ENCODE measurements at places on chromosomes 2 and 18.

DNA sequence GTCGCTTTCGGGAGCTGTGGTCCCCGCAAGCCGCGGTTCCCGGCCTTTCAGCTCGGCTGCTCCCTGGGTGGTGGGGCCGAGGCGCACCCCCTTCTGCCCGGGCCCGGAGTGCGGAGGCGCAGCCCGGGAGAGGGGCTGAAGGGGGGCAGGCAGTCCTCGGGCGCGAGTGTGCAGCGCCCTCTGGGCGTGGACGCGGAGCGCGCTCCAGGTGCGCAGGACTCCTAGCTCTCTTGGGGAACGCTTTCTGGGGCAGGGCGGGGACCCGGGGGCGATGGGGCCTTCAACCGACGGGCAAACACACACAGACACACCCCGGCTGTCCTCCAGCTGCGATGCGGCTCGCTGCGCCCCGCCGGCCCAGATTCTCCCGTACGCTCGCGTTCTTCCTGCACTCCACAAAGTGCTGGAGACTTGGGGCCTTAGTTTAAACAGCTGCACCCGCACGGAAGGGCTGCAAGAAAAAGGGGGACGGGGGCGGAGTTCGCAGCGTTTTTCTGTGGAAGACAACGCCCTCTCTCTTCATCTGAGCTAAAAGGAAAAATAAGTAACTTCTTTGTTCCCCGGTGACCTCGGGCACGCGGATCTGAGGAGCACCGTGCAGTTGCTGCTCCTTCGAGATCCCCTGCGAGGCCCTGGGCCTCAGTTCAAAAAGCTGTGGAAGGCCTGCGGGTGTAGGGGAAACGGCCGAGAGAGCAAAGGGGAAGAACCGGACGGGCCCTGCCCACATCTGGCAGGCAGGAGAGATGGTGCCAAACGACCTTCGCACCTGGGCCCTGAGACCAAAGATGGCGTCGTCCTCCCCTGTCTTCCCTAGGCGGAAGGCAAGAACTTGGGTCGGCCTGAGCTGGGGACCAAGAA, 593 bp upstream of the SDC1 start:
- DNase-seq: no peak

- DNase-seq: no peak
Observed at GRCh38 chr2:135151615-135152014, 99.5 kb downstream of the RAB3GAP1 start.

DNA sequence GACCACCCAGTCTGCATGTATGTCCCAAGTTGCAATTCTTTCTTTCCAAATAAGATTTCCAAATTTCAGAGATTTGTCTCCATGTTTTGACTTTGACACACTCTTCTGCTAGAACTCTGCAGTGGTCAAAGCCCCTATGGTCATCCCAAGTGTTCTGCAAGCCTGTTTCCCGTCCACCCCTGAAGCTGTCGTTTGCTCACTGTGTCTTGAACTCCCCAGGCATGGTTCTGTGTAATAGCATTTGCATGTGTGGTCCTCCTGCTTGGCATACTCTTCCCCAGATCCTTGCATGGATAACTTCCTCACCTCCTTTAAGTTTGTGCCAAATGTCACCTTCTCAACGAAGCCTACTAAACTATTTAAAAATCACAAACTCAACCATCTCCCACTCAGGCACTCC, 3.9 kb upstream of the MTLN start:
- DNase-seq: no peak

DNA sequence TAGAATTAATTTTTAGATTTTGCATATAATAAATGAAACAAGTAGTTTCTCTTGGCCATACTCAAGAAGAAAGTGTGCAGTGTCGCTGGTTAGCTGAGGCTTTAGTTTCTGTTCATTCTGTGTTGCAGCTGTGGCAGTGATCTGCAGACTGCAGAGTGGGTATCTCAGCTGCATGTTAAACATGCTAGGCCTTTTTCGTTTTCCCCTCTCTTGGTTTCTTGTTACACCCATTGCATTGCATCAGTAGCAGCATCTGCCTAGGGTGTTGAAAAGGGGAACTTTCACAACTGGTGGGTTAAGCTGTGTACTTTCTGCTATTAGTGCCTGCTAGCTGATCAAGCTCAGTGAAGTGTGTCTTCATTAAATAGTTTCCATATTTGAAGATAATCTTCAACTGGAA, 51.3 kb downstream of the ACSL3 start:
- no peak for DNase-seq

- no peak for DNase-seq
Observed at GRCh38 chr18:41940506-41941215, 14.4 kb upstream of the PIK3C3 start.

- no peak for DNase-seq
Observed at GRCh38 chr2:217252181-217252580, 392.3 kb upstream of the TNP1 start.

- peak; percentile 20 for DNase-seq
Observed at GRCh38 chr2:231711677-231712450, 3.5 kb downstream of the PTMA start.

DNA sequence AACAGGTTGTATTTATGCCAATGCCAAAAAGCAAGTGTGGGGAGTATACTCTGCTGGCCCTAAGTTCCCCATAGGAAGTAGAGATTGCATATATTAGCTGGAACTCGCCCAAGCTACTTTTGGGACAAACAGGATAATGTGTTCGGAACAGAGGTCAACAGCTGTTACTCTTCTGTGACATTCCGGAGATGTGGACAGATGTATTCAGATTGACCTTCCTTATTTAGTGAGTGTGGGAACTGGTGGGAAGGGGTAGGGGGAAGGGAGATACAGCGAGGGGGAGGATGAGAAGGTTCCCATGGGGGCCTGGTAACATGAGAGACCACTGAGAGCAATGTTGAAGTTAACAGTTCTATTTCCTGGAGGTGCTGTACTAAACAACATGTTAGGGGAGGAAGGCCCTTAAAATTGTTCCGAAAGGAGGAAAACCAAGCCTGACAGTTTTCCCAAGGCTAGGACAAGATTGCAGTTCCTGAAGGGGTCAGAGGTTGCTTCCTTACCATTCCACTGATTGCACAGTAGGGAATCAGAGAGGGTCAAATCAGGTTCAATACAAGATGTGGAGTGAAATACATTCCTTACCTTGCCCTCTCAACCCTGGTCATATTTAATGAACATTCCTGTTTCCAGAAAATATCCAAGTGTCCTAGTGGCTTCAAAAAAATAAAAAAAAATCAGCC, 14.3 kb upstream of the CD28 start:
- DNase-seq: no peak

GRCh38 chr2:152577579-152577978, 139.7 kb downstream of the PRPF40A start:
- no peak for DNase-seq

GRCh38 chr18:63421514-63421913, 762 bp downstream of the VPS4B start:
- no peak for DNase-seq

DNA sequence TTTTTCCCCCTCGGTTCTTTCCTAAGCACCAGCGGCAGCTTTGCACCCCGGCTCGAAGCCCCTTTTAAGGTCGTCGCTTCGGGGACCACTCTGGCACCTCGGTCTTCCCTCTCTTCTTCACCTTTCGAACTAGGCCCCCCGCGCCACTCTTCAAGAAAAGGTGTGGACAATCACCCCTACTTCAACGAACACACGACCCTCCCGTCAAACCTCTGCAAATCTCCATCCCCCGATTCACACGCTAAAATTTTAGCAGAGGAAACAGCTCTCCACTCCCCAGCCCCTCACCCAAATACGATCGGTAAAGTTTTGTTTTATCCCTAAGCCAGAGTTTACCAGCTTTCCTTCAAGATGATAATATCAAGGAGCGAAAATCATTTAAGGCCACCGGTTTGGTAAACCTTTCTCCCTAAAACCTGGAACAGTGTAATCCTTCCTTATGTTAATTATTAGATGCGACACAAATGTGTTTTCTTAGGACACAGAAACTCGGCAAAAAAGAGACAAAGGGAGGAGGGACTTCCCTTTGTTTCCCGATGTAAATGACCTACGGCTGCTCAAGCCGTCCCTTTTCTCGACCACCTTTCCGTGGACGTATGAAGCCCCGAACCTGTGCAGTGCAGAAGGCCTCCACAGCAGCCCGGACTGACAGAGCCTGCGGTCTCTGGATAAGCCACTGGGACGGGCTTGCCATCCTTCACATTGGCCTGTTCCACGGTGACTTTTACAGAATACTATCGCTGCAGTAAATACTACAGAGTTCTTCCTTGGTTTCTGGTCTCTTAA, 85.2 kb downstream of the RBMS1 start:
- no peak for DNase-seq

GRCh38 chr2:164975891-164976290, 20.6 kb upstream of the SLC38A11 start:
- no peak for DNase-seq

DNA sequence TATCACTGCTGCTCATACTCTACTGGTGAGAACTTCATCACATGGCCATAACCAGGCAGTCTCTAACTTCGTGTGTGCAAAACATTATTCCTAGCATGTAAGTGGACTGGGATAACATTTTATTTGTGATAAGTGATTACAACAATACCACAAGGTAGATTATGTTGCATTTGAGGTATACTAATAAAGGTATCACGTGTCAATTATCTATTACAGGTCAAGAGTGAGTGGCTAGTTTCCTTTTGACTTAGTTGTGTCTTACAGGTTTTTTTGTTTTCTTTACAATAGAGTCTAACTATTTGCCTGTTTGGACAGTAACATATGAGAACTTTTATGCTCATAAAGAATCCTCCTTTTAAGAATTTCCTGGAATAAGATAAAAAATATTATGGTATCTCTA, 67.2 kb upstream of the DSC1 start:
- no peak for DNase-seq

GRCh38 chr2:51031021-51031780, 731 bp downstream of the NRXN1 start:
- no peak for DNase-seq

GRCh38 chr2:240958366-240959213, 39.8 kb upstream of the SNED1 start:
- no peak for DNase-seq

DNA sequence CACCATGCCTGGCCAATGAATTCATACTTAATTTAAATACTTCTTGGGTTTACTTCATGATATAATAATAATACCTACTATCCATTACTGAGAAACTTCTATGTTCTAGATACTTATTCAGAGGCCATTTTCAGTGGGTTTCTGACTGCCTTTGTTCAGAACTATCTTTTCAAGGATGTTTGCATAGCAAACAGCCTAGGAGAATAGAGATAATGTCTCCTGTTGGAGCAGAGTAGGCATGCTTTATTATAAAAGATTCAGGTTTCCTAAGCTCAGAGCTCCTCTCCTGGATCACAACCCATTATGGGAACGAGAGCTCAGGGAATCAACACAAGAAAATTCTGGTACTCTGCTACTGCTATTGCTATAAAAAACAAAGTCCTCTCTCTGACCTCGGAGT, 11.1 kb downstream of the FASTKD1 start:
- no peak for DNase-seq

GRCh38 chr2:13021470-13021957, 304.8 kb downstream of the TRIB2 start:
- no peak for DNase-seq

DNA sequence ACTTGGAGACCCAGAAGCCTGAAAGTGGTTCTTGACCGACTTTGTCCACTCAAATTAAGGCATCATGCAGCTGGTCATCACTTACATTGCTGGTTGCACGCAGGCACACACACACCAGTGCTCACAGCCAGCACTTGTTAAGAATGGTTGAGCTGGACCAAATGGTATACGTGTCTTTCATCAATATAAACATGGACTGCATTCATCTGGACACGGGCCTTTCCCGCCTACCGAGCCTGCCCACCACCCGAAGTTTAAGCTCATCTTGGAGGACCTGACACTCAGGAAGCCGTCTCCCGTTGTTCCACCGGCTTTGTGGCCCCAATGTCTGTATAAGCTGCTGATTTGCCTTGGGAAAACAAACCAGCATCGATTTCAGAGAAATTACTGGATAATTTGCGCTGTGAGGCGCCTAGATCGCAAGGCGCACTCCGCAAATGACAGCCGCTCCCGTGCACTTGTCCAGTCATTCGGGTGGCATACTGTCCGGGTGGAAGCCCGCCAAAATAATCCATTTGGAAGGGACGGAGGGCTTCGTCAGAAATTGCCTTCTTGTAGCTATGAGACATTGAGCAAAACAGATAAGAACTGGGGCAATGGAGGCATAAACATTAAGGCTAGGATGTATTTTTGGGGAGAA, 40.1 kb upstream of the AKAIN1 start:
- peak; percentile 5 for DNase-seq

DNA sequence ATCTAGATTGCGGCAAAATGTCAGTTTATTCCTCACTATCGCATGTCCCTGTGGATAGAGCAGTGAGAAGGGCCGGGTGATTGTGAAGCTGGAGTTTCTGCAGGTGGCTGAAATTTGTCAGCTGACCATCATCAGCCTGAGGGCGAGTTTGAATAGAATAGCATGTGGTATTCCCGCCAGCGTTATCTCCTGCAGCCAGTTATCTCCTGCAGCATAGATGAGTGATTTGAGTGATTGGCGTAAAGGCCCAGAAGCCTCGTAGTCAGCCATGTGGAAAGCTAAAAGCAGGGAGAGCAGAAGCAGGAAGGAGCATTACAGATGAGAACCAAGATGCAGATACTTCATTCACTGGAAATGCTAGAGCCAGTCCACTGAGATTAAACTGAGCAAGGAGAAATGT, 65.5 kb downstream of the CABLES1 start:
- DNase-seq: no peak

DNA sequence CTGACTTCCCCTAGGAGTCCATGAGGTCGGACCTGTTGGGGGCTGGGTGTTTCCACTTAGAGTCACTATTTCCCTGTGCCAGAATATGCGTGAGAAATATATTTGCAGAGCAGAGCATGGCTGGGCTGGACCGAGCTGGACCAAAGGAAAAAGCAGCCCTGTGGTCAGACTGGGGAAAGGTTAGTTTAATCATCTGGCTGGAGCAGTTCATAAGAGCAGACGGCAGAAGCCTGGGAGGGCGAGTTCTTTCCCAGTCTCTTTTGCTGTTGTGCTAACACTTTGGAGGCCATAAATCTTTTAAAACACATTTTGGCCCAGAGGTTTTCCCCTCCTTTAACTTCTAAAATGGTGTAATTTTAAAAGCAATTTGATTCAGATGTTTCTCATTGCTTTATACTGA, 66.5 kb downstream of the GLI2 start:
- no peak for DNase-seq

DNA sequence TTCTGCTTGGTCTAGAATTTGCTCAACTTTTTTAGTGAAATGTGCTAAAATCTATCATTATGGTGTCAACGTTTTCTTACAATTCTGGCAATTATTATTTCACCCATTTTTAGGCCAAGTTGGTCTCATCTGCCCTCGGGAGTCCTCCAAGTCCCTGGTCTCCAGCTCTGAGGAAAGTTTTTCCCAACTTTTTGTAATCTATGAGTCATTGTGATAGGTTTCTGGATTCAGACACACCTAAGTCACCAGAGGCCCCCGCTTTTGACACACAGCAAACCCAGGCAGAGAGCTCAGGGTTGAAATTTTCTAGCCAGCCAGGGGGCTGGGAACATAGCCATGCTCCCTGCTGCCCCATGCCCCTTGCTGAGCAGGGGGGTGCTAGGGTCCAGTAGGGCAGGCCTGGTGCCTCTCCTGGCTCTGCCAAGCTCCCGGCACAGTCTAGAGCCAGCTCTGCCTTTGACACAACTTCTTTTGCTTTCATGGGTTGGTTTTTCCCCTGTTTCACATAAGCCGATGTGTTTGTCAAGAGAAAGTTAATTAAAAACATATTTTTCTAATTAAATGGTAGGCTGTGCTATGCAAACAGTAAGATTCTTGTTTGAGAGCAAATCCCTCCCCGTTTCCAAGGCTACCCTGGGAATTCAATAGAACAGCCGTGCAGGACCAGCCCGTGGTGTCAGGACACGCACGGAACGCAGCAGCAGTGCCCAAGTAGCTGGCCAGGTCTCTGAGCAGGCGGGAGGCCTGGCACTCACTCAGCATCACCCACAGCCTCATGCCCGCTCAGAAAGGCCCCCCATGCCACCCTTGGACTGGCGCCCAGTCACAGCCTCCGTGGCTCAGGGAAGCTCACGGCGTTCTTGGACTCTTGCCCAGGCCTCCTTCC, 25.5 kb upstream of the SNED1 start:
- no peak for DNase-seq
